Activated T-cell treated with anti-CD3 and anti-CD28 coated beads for 4 hours (primary cell): ENCODE measurements at places on chromosomes 16 and 17.

- no peak for DNase-seq
These were observed 954 bp downstream of the MYO1D start for GRCh38 chr17:32875923-32876416.

DNA sequence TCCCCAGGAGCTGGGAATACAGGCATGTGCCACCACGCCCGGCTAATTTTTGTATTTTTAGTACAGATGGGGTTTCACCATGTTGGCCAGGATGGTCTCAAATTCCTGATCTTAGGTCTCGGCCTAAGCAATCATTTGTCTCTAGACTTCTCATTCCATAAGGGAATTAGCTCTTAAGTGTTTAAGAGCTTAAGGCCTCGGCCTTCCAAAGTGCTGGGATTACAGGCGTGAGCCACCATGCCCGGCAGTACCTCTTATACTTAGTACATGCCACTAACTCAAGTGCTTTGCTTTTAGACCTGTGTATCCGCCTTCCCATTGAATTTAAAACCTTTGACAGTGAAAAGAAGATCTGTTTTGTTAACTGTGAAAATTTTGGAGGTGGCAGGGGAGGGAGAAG, 16.6 kb upstream of the IL21R start:
- DNase-seq, result no peak

- peak; percentile 71 for DNase-seq
These were observed 1.9 kb downstream of the GPR142 start for GRCh38 chr17:74369221-74369620.

GRCh38 chr17:50959341-50959740, 93.2 kb upstream of the TOB1 start:
- DNase-seq, result no peak

DNA sequence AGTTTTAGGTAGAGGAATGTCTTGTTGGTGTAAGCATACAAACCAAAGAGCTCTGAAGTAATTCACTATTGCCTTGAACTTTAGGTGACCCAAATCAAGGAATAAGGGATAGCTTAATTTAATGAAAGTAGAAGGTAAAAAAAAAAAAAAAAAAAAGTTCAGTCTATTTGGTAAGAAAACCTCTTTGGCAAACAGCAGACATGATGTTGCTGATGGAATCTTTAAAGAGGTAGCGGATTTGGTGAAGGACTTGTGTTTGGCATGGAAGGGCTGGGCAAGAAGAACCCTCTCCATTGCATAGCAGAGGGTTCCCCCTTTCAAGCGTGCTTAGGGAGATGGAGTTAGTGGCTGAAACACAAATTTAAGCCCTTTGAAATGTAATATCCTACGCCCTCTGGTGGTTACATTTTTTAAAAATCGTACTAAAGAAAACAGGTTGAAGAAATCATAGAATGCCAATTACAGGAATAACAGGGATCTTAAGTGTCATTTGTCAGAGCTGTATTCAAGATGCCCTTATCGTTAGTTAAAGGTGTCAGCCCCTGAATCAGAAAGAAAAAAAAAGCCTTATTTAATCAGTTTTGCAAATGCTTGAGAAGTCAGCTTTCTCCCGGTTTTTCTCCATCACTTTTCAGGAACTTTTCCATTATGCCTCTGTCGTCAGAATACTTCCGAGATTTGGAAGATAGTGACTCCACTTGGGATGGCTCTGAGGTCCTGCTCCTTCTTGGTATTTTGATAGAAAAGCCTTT, 383.1 kb downstream of the KCNJ2 start:
- no peak for DNase-seq

DNA sequence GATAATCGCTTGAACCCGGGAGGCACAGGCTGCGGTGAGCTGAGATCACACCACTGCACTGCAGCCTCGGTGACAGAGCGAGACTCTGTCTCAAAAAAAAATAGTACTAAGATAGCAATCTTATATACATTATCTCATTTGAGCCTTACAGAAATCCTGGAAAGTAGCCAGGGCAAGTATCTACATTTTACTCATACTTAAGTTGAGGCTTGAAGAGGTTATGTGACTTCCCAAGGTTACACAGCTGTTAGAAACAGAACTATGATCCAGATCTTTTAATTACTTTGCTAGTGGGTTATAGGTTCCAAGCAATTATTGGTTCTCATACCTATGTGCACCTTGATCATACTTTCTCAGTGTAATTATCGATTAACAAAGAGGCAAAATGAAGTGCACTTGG, 15.4 kb downstream of the C17orf78 start:
- DNase-seq, result no peak

- DNase-seq, result no peak
These were observed 33.4 kb upstream of the ACSF3 start for GRCh38 chr16:89060207-89060794.

GRCh38 chr16:82037251-82037650, 2.2 kb downstream of the HSD17B2 start:
- no peak for DNase-seq

- DNase-seq, result no peak
These were observed 19.0 kb upstream of the ITPRIPL2 start for GRCh38 chr16:19094542-19095365.

DNA sequence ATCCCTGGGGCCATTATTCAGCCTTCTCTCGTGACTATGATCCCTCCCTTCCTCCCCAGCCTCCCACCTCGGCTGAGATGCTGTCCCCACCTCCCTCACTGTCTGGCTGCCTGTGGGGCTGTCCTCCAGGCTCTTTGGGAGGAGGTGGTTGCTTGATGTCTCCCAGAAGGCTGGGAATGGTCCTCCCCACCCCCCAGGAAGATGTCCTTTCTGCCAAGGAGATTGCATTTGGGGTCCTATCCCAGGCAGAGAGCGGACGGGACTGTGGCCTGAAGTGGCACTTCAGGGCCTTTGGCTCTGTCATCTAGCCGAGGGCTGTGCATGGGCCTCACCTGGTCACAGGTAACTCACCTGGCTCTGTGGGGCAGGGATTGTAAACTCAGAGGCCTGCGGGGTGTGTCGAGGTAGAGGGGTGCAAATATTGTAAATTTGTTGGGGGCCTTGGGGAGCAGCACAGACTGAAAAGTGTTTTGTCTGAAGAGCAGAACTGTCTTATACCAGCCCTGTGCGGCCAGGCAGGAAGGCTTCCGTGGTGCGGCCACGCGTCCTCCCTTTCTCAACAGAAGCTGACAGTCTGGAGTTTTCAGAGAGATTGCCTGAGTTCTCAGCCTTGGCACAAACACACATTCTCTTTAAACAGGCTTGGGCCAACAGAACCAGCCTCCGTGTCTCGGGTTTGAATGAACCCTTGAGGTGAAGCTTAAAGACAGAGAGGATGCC, 177.9 kb downstream of the SEC14L1 start:
- DNase-seq, result no peak

- DNase-seq, result no peak
These were observed 1.6 kb downstream of the BFAR start for GRCh38 chr16:14634389-14634725.
